Right cardiac atrium (tissue), 5 donors: ENCODE measurements at places on chromosomes 3 and 15. TPM values are rescaled to one million over a fixed set of nuclear protein-coding genes. Genes with fewer than 3 reads are reported as not detected.

CKMT1A gene
- polyA plus RNA-seq: 1.8 TPM

GRCh38 chr3:194465920-194466570, 20.8 kb downstream of the ATP13A3 start:
- DNase-seq: no peak

GRCh38 chr15:67307889-67308597, 53.5 kb downstream of the IQCH start:
- DNase-seq: no peak

RHOV gene
- not detected for polyA plus RNA-seq

DNA sequence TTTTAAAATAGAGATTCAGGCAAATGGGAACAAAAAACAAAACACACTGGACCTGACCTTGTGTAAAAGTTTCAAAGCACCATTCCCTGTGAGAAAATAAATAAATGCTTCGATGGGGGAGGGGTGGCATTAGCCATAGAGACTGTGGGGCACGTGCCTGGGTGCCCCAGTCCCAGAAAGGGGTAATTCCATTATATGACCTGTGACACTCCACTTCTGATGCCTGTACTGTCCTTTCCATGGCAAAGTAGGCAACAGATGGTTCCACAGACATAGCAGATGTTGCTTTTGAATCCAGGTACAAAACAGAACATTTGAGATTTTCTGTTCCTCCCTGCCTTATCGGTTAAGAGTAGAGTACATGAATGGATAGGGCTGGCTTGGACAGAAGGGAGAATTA, 3.9 kb downstream of the PHLDB2 start:
- no peak for DNase-seq

- no peak for DNase-seq
These were observed 18.8 kb upstream of the DGKG start for GRCh38 chr3:186380622-186381380.

FBXW12 gene
- polyA plus RNA-seq: not detected

DNA sequence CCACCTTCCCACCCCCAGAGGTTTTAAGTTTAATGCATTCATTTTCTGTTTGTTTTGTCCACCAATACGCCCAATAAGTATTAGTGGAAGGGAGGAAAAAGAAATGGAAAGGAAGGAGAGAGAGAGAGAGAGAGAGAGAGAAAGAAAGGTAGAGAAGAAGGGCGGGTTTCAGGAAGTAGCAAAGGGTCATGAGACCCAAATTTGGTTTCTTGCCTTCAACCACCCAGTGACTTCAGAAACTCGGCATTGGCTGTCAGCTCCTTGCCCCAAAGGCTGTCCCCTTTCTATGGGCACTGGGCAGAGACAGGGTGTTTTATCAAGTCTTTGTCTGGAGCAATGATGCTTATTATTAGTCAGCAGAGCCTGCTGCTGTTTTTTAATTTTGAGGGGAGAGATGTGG, 13.5 kb upstream of the NR1D2 start:
- DNase-seq: no peak

- no peak for DNase-seq
These were observed 309.2 kb downstream of the PDCD6IP start for GRCh38 chr3:34107669-34108068.

GRCh38 chr3:3636815-3637214, 162.4 kb upstream of the LRRN1 start:
- no peak for DNase-seq

CDAN1 gene
- polyA plus RNA-seq: 4.7 TPM

GRCh38 chr3:31762888-31763351, 218.1 kb downstream of the OSBPL10 start:
- no peak for DNase-seq

DNA sequence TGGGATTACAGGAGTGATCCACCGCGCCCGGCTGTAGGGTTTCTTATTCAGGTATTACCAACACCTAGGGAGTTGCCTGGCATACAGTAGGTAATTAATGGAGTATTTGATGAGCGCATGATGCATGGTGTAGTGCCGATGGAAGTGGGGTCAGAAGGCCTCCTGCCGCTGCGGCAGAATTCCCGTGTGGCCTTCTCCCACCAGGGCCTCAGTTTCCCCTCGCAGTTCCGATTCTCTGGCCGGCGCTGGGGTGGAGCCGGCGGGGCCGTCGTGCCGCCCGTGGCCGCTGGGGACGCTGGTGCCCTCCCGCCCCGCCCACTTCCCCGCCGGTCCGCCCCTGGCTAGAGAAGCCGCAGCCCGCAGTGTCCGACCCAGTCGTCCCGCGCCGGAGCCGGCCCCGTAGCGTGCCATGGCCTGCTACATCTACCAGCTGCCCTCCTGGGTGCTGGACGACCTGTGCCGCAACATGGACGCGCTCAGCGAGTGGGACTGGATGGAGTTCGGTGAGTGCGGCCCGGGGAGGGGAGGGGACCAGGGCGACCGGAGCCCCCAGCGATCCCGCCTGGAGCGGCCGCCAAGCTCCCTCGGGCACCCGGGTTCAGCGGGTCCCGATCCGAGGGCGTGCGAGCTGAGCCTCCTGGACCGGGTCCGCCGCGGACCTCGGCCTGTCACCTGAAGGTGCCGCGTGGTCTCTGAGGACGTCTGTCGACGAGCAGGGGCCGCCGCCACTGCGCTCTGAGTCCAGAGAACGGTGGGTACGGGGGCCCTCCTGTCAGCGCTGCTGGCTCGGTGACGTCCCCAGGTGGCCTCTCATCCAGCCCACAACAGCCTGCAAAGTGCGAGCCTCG, at the start of gene IRAK2:
Gene IRAK2 (plus strand): TSS at position 374 of the 848 bp plus-strand sequence. CDS start 36 bp downstream, at position 410.
- peak; percentile 91 for DNase-seq

- DNase-seq: no peak
These were observed 1.5 kb upstream of the SLC12A8 start for GRCh38 chr3:125213946-125214542.

NIPA2 gene
- 9.9 TPM for polyA plus RNA-seq

DNA sequence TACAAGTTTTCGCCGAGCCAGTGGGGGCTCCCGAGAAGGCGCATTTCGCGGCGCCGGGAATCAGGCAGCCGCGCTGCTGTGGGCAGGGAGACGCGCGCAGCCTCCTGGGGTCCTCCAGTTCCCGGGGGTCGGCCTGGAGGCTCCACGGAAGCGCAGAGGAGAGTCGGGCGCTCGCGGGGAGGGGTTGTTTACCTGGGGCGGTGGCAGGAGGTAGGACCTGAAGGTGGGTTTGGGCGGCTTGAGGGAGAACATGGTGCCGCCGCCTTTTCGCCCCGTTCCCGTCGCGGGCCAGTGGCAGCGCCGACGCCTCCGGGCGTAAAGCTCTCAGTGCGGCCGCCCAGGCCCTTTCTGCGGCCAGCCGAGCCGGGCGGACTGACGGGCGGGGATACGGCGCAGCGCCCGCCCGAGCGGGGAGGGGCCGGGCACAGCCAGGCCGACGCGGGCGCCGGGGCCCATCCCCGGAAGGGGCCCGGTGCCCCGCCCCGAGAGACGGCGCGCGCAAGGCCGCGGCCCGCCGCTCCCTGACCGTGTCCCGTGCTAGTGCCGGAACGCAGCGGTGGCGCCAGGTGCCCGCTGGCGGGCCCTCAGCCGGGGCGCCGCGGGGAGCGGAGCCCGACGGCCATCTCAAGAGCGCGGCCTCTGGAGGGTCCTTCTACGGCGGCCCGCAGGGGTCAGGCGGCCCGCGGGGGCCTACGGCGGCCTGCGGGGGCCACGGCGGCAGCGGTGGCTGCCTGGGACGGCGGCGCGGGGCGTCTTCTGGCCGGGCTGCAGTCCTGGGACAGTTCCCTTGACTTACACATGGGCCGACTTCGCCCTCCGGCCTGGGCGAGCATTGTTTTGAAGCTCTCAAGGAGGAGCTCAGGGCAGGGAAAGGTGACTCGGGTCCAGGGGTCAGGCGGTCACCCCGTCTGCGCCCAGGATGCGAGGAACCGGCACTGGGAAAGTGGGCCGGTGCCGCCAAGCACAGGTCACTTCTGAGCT, at the start of gene MTMR10:
Gene MTMR10 (minus strand): TSS at position 374 of the 981 bp plus-strand sequence. CDS start 122 bp downstream, at position 252.
- DNase-seq: peak; percentile 92

DNA sequence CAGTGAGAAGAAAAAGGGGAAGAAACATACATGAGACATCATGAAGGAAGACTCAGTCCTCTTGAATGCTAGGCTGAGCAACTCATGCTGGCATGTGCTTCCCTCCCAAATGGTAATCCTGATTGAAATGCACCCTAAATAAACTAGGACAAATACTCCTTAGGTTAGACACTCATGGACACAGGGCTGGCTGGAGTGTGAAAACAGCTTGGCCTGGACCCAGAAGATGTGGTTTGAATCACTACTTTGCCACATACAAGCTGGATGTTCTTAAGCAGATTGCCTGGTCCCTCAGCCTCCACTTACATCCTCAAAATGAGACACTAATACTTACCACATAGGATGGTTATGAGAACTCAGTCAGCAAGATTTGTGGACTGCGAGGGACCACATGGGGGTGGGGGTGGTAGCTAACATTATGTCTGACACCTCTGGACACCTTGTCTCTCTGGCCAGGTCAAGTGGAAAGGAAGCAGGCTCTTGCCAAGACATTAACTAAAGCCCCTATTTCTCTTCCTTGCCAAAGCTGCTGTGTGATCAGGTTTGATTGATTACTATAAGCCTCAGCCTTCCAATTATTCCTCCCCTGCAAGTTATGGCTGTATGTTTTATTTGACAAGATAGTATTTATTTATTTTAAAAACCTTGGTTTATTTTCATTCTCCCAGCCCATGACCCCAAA, 138.9 kb upstream of the SLC7A14 start:
- DNase-seq: no peak

DNA sequence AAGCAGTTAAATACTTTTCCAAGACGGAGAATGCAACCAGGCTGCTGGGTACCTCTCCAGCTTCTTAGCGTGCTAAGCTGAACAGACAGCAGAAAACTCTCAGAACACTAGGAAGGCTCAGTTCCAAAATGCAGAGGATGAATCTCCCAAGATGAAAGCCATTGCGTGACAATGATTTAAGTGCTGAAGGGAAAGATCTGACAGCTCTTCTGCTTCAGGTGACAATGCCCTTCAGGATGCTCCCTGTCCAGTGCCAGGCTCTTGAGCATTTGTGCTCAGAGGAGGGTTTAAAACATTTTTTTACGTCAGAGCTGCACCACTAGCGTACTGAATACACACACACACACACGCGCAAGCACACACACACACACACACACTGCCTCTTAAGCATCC, 26.3 kb downstream of the ARHGEF3 start:
- DNase-seq: no peak

DNA sequence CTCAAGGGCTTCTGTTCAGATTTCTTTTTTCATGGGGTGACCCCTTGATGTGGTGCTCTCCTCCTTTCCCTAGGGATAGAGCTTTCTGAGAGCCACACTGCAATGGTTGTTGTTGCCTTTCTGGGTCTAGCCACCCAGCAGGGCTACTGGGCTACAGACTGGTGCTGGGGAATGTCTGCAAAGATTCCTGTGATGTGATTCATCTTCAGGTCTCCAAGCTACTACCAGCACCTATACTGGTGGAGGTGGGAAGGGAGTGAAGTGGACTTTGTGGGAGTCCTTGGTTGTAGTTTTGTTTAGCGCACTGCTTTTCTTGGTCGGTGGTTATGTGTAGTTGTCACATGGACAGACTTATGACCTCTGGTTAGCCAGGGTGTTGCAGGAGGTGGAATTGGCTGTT, 392.3 kb upstream of the CNTN6 start:
- no peak for DNase-seq

- peak; percentile 50 for DNase-seq
These were observed at the start of gene ALDH1A3 for GRCh38 chr15:100879464-100880138. Gene ALDH1A3, plus strand, starts transcription at chr15:100879831. Its CDS starts 77 bp downstream, at chr15:100879908.

DNA sequence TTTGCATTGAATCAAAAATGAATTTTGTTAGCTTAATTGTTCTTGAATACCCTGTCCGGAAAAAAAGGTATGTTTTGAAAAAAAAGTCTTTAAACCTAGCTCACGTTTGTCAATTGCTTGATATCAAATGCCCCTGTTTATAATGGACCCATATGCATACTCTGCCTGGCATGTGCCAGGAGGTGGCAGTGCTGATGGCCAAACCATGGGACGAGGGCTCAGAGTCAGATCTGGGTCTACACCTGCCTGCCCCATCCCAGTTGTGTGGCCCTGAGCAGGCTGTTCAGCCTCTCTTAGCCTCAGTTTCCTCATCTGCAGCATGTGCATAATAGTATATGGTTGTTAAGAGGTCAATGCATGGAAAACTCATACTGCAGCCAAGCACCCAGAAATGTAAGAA, 38.8 kb downstream of the PRKCD start:
- DNase-seq: peak; percentile 14

LDHAL6B gene
- not detected for polyA plus RNA-seq

FAM107A gene
- 52.7 TPM for polyA plus RNA-seq

HYKK gene
- polyA plus RNA-seq: 4.9 TPM
